ENCODE measurements at places on chromosomes 4 and X. TPM values are rescaled to one million over a fixed set of nuclear protein-coding genes. Genes with fewer than 3 reads are reported as not detected.

The MTNR1A gene
- 2.8 TPM for total RNA-seq

The LRIT3 gene
- total RNA-seq: 0.23 TPM

The MOB1B gene
- 36.9 TPM for total RNA-seq

The DIPK2B gene
- 2.5 TPM for total RNA-seq

The BCORL1 gene
- total RNA-seq: 2.8 TPM

The NCBP2L gene
- total RNA-seq: not detected

The COX7B2 gene
- not detected for total RNA-seq

The CXCL5 gene
- 0.92 TPM for total RNA-seq

The OTOP1 gene
- not detected for total RNA-seq

All from diencephalon (tissue), 1 donor.